Cerebellar cortex (tissue), 1 donor: ENCODE measurements at places on chromosomes 16 and 17.

DNA sequence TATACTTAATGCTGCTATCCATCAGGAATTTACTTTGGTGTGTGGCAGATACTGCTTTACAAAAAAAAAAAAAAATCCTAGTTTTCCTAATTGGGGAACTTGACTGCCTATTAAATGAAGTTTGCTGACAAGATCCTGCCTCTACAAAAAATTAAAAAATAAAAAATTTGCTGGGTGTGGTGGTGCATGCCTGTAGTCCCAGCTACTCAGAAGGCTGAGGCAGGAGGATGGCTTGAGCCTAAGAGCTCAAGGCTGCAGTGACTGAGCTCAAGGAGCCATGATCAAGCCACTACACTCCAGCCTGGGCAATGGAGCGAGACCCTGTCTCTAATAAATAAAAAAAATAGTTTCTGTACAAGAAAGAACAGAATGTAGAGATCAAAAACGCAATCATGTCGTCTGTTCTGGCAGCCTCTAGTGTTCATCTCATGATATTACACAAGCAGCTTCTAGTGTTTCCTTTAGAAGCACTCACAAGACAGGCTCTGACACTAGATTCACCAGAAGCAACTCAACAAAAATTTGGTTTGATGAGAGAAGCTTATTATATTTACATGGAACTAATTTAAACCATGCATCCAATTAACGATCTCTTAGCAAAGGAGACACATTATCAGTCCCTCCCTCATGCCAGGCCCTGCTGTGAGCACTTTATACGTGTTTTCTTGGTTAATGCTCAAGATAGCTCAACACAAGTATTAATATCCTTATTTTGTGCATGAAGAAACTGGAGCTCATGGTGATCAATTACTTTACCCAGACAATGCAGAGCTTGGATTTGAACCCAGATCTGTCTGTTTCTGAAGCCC is 6.8 kb upstream of the KRTAP17-1 start:
- DNase-seq = peak; percentile 53

DNA sequence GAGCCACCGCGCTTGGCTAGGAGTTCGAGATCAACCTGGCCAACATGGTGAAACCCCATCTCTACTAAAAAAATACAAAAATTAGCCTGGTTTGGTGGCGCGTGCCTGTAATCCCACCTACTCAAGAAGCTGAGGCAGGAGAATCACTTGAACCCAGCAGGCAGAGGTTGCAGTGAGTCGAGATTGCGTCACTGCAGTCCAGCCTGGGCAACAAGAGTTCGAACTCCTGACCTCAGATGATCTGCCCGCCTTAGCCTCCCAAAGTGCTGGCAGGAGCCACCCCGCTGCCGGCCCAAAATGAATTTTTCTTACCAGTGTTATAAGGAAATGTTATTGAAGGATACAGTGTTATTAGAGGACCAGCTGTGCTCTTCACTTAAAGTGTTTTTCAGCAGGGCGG is 2.3 kb downstream of the NUP85 start:
- no peak for DNase-seq

- DNase-seq = no peak
These were observed 8.5 kb upstream of the SOCS3 start for GRCh38 chr17:78368348-78368747.

DNA sequence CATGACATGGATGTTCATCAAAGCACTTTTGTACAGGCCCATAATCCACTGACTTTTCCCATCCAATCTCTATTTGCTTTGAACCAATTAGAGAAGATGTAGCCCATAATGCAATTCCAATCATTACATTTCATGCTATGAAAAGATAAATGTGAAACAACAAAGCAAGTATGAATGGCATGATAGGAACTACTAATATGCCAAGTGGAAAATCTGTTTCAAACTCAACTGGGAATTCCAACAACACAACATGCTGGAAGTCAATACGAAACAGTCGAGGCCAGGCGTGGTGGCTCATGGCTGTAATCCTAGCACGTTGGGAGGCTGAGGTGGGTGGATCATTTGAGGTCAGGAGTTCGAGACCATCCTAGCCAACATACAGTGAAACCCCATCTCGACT is 39.6 kb upstream of the TMEM97 start:
- DNase-seq = no peak

GRCh38 chr17:4738136-4739121 is 1.2 kb upstream of the ZMYND15 start:
- no peak for DNase-seq

GRCh38 chr16:84893849-84894599 is 74.2 kb downstream of the CRISPLD2 start:
- DNase-seq = no peak

DNA sequence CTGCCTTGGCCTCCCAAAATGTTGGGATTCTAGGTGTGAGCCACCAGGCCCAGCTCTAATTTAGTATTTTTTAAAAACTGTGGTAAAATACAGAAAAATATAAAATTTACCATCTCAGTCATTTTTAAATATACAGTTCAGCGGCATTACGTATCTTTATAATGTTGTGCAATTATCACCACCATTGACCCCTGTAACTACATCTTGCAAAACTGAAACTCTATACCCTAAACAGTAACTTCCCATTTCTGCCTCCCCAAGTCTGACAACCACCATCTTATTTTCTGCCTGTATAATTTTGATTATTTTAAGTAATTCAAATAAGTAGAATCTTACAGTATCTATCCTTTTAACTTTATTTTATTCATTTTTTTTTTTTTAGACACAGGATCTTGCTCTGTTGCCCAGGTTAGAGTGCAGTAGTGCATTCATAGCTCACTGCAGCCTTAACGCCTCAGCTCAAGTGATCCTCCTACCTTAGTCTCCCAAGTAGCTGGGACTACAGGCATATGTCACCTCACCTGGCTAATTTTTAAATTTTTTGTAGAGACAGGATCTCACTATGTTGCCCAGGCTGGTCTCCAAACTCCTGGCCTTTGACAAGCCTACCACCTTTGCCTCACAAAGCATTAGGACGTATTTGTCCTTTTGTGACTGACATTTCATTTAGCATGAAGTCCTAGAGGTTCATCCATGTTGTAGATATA is 10.9 kb upstream of the GGA2 start:
- no peak for DNase-seq

DNA sequence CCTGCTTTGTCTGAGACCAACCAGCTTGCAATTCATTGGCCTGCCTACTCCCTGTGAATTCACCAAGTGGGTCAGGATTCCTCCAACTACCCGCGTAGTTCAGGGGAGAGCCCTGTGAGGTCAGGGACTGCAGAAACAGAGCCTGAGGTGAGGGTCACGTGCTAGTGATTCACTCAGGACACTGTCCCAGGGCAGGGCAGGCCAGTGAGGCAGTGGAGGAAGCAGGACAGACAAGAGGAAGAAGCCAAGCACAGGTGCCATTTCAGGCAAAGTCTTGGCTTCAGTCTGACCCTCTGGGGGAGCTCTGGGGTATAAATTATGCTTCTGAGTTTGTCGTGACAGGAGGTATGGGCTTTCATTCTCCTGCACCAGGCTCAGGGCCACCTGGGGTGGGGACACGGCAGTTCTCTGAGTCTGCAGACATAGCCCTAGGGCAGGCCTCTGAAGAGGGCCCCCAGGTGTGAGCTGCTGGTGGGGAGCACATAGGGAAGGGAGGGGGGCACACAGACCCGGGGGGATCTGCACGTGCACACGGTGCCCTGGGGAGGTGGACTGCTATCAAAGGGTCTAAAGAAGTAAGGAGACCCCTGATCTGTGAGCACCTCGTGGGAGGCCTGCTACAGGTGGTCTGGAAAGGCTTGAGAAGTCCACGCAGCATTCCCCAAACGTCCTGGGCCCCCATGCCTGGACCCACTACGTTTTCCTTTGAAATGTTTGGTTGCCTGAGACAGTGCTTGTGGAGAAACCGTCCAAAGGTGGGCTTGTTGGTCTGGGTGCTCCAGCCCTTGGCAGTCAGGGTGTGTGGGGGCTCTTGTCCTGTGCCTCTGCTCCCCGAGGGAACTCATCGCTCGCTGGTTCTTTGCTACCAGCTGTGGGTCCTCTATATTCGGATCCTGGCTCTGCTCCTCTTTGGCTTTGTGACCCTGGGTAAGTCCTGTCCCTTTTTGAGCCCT is 46.4 kb downstream of the NKD1 start:
- no peak for DNase-seq

DNA sequence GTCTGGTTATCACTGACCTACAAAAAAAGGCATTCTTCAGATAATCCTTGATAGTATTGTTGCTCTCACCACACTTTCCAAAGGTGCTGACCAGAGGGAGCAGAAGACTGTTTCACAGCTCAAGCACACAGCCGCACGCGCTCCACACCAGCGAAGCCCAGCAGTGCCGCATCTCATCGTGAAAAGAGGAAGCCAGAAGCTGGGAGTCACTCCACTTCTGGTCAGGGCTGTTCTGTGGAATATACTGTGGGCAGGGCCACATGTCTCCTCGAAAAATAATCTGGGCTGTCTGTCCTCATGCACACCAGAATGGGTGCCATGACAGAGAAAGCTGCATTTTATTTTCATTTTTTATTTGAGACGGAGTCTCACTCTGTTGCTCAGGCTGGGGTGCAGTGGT is 7.3 kb upstream of the PRSS36 start:
- no peak for DNase-seq

DNA sequence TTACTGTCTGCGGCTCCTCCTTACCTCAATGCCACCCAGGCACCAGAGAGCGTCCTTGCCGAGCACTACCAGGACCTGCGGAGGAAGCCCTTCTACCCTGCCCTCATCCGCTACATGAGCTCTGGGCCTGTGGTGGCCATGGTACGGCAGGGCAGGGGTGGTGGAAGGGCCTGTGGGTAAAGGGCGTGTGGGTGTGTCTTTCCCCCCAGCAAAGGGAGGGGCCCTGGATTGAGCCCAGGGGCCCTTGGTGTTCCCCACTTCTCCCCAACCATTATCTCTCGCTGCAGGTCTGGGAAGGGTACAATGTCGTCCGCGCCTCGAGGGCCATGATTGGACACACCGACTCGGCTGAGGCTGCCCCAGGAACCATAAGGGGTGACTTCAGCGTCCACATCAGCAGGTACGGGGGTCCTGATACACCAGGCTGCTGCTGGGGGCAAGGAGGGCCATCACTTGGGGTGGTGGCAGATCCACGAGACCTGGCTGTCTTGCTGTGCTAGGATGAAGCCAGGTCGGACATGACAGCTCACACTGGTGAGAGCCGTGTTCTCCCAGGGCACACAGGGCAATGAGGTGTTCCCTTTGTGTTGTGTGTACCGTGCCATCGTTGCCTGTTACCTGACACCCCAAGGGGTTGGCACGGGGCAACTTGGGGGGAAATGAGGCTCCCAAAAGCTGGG is 2.2 kb upstream of the DECR2 start:
- DNase-seq = no peak

- DNase-seq = no peak
These were observed 202.3 kb downstream of the CPPED1 start for GRCh38 chr16:12601290-12601900.

DNA sequence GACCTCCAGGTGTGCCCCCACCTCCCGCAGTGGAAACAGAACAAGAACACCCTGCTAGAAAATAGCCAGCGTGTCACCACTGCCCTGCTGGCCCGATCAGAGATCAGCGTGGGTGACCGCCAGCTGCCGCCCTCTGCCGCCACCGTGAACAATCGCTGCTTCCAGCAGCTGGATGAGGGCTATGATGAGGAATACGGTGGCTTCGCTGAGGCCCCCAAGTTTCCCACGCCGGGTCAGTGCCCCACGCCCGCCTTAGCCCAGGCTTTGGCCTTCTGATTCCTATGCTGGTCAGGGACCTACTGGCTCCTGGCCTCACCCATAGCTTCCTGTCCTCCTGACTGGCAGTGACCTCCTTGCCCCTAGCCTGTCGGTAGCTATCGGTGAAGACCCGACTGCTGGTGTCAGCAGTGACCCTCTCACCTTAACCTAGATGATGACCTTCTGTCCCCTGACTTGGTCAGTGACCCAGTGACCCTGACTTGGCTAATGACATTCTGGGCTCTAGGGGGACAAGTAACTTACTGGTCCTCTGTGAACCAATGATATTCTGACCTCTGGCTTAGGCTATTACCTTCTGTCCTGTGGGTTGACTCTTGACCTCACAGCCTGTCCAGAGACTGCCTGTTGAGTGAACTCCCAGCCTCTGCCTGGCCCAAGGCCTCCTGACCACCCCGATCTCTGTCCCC is 2.4 kb downstream of the SPATA20 start:
- no peak for DNase-seq

DNA sequence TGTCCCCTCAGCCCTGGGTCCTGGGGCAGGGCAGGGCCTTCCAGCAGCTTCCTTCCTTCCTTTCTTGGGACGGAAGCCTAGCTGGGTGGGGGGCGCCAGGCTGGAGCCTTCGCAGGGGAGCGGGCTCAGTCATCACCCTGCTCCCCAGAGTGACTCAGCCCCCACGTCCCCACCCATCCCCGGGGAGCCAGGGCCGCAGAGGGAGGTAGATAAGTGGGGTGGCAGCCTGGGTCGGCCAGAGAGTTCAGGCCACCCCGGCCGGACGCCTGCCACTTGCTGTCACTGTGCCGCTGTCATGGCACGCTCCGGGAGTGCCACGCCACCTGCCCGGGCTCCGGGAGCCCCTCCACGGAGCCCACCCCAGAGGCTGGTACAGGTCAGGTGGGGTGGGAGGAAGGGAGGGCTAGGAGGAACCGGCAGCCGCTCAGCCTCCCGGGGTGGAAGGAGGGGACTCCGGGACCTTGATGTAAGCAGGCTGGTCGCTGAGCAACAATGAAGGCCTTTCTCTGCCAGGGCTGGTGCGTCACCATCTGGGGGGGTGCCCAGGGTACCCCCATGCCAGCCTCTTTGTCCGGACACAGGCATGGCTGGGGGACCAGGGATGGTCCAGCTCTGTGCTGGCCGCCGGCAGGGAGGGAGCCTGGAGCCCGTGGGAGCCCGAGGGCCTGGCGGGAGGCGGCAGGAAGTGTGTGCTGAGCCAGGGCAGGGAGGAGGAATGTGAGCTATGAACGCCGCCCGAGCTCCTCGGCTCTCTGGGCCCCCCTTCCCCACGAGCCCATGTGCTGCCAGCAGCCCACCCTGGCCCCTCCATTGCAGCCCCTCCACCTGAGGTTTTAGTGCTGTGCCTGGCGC is 6.6 kb downstream of the NHERF2 start:
- DNase-seq = no peak

- peak; percentile 40 for DNase-seq
These were observed 22.6 kb downstream of the GJD3 start for GRCh38 chr17:40341808-40342503.

- DNase-seq = no peak
These were observed 9.0 kb upstream of the SPATA32 start for GRCh38 chr17:45270828-45271418.

DNA sequence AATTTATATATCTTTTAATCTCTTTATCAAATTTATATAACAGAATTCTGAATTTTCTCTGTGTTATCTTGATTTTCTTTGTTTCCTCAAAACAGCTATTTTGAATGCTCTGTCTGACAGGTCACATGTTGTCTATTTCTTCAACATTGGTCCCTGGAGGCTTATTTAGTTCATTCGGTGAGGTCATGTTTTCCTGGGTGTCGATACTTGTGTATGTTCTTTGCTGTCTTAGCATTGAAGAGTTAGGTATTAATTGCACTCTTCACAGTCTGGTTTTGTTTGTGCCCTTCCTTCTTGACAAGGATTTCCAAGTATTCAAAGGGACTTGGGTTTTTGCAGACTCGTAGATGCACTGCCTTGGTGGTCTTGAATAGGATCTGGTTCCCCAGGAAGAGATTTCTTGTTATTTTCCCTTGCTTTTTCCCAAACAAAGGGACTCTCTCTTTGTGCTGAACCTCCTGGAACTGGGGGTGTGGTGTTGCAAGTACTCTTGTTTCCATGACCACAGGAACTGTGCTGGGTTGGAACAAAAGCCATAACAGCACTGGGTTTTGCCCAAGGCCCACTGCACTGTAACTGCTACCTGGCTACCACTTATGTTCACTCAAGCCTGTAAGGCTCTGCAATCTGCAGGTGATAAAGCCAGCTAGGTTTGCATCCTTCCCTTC is 1483.0 kb downstream of the CDH8 start:
- no peak for DNase-seq
